NCI-H2171 (cell line): ENCODE measurements at places on chromosomes 2 and 18.

GRCh38 chr2:204892506-204893255 is 347.4 kb downstream of the PARD3B start:
- no peak for DNase-seq

- DNase-seq, result no peak
Measured at GRCh38 chr2:36889795-36890194, 76.5 kb downstream of the STRN start.

DNA sequence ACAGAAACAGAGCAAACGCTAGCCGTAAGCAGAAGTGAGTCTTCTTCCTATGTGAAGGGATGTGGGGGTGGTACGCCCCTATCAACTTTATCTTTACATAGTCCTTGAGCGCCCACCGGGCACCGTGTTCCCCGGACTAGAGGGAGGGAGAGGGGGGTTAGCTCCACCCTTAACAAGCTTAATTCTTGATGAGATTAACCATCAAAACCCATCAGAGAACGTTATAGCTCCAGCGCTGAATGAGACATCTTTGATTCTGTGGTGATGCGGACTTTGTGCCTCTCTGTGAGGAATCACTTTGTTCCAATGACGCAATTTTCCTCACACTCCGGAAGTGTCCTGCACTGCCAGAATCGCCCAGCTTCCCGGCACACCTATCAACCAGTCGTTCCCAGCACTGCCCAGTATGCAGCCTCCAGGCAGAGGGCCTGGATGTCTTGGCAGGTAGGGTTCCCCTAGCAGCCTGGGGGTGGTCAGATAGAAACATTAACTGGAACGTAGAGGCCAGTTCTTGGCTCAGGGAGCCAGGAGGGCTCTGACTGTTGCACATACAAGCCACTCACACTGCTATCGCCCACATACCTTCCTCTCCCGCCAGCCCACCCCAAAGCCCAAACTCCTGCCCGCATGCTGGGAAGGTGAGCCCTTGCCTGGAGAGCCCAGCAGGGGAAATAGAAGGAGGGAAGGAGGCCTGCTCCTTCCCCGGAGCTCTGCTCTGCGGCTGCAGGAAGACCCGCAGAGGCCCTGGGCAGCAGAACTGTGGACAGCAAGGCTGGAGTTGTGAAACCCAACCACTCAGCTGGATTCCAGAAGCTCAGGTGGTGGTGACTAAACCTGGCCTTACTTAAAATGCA is 1.9 kb upstream of the ODC1 start:
- no peak for DNase-seq

GRCh38 chr2:223078482-223078881 is 26.5 kb downstream of the KCNE4 start:
- no peak for DNase-seq

DNA sequence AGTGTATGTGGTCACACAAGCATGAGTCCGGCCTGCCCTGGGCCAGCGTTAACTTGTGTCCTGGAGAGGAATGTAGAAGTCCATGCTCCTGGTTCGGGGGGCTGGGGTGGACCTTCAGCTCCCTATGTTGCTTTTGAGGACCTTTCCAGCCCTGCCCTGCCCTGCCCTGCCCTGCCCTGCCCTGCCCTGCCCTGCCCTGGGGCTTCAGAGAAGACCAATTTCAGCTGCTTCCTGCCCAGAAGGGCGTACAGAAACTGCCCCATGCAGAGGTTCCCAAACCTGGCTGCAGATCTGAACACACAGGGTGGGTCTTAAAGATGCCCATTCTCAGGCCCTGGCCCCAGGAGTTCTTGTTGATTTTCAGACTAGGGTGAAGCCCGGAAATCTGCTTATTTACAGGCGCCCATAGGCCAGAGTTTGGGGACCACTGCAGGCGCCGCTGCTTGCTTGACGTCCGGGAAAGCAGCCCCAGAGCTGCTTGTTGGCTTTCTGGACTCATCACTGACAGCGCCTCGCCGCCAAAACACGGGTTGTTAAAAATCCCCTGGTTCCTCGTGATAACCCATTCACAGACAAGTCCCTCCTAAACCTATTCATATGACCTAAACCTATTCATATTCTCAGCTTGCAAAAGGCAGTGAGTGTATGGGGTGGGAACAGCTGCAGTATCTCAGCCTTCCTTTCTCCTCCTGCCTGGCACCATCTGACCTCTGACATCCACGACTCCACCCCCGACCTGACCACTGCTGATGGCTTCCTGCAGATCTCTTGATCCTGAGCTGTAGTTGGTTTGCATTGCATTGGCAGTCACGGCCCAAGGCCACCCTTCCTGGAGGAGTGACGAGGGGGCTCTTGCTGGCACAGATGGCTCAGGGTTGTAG is 198.3 kb downstream of the GLI2 start:
- no peak for DNase-seq

- no peak for DNase-seq
Measured at GRCh38 chr2:154794406-154794805, 95.9 kb downstream of the KCNJ3 start.
